NCI-H2081 (cell line): ENCODE measurements at places on chromosomes 5 and 9.

- DNase-seq, result no peak
Observed at GRCh38 chr9:127252410-127253318, 11.9 kb upstream of the GARNL3 start.

- no peak for DNase-seq
Observed at GRCh38 chr9:16217943-16218701, 652.3 kb downstream of the BNC2 start.

GRCh38 chr5:84524491-84524890, 139.8 kb upstream of the EDIL3 start:
- no peak for DNase-seq

GRCh38 chr9:112869917-112870316, 20.8 kb downstream of the SLC46A2 start:
- DNase-seq, result no peak

DNA sequence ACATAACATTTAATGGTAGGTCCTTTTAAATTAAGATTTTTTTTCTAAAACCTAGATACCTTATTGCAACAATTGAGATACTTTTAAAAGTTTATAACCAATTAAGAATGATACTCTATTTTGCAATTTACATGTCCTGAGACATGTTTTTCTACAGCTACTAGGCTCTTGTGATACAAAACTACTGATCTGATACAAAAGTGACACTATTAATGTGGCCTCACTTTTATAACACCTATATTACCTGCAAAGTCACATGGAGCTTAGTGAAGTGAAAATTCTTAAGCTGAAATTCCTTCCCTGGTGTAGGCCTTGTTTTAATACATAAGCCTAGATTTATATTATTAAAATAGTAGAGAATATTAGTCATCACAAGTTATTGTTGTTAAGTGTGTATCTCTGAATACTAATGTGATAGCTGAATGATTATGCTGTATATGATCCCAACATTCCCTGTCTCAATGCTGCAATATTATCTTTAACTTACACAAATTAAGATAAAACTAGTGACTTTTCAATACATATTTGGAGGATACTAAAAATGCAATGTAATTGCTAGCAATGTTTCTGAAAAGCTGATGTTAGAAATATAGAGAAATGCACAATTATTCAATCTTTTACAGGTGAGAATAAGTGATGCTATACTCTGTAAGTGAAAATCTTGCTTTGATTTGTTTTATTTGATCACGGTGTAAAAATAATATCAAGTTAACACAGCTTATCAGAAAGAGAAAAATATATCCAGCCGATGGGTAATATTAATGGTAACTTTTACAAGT, 2.6 kb downstream of the NFIB start:
- no peak for DNase-seq

- DNase-seq, result no peak
Observed at GRCh38 chr9:122562134-122562760, 9.3 kb downstream of the OR1N2 start.

DNA sequence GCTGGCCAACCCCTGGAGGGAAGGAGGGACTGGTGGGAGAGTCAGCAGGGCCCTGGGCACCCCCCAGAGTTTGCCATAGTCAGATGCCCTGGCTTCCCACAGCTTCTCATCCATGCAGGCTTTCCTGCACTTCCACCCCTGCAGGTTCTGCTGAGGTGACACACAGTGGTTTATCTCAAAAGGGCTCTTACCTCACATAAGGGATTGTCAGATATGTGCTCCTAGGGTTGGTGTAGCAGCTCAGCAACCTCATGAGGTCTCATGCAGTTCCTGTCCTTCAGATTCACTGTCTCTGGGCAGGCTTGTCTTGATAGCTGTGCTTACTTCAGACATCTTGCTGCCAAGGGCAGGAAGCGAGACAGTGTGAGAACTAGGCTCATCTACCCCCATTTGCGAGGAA, 143.4 kb downstream of the KDM4C start:
- no peak for DNase-seq

DNA sequence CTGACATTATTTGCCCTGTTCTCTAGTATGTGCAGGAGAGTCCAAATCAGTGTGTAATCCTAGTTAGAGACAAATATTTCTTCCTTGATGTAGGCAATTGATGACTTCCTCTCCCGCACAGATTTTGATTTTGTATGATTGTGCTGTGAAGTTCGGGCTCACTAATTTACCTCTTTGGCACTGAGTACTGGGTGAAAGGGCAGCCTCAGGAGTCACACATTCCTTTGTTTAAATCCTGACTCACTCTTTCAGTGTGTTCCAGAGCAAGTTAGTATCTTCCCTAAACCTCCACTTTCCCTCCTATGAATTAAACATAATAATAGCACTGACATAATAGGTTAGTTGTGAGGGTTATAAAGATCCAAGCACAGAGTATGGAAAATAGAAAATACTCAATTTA, 269.7 kb downstream of the ISL1 start:
- DNase-seq, result no peak

DNA sequence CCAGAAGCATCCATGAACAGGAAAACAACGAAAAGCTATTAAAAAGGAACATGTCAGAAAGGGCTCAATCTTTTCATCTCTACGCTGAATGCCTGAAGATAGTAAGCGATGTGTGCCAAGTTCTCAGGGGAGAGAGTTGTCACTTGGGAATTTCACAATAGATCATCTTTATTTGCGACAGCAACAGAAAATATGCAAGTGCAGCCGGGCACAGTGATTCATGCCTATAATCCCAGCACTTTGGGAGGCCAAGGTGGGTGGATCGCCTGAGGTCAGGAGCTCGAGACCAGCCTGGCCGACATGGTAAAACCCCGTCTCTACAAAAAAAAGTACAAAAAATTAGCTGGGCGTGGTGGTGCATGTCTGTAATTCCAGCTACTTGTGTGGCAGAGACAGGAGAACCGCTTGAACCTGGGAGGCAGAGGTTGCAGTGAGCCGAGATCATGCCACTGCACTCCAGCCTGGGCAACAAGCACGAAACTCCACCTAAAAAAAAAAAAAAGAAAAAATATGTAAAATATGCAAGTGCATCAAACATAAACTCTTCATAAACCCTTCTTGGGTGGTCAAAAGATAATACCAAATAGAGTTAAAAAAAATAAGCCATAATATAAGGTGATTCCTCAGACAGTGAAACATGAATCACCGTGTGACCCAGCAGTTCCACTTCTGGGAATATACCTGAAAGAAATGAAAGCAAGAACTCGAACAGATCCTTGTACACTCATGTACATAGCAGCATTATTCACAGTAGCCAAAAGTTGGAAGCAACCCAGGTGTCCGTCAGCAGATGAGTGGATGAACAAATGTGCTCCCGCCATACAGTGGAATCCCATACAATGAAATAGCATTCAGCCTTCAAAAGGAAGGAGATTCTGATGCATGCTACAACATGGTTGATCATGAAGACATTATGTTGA, 16.2 kb downstream of the SFXN1 start:
- DNase-seq, result no peak
